ENCODE measurements at places on chromosomes 13 and 19.
A peak's percentile ranks its signal among the peaks of the same experiment; 100 is the strongest.

DNA sequence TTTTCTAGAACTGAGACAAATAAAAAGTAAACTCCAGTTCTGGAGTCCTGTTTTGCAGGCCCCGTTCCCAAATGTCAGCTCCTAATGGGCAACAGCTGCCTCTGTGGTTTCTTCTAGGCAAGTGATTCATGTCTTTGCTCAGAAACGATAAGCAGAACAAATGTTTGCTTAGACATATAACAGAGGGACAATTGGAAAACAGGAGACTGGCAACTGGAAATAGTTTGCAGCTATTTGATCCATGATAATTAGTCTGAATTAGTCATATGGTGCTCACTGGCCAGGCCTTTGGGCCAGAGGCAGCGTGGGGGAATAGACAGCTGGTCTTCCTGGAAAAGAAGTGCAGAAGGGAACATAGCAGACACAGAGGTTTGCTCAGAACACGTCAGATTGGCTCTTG, 29.2 kb upstream of the TSHZ3 start:
- H3K27me3 ChIP-seq: peaks cover 10% of the 10 kb centered on the region
- no peak for DNase-seq
- no peak overlapping the region for H3K27ac ChIP-seq
- no peak overlapping the region for H3K4me3 ChIP-seq

DNA sequence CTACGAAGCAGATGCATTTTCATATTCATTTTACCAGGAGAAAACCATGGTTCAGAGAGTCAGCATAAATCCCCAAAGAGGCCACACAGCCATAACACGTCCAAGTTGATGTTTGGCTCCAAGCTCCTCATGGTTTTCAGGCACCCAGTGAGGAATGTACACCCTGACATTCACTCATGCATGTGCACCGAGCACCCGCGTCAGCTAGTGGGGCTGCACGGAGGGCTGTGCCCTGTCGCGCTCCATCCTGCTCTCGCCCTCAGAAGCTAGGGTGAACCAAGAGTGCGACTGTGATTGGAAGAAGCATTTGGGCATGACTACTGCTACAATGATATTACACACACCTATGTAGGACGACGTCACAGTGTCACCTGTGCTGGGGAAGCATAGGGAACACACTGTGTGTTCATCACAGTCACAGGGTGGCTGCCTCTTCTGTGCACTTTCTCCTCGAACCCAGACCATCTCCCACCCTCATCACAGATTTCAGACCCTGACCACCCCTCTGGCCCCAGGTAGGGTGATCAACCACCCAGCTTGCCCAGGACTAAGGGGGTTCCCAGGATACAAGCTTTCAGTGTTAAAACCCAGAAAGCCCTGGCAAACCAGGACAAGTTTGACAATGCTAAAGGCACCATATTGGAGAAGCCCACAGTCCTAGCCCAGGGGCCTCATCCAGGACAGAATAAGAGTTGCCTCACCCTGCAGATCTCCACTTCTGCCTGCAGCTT, 148.6 kb upstream of the ZNF507 start:
- no peaks in the 10 kb centered on the region for H3K36me3 ChIP-seq
- no peak overlapping the region for H3K4me3 ChIP-seq
- H3K4me1 ChIP-seq: peaks cover 7% of the 10 kb centered on the region
- no peak overlapping the region for H3K27ac ChIP-seq
- no peak for DNase-seq

DNA sequence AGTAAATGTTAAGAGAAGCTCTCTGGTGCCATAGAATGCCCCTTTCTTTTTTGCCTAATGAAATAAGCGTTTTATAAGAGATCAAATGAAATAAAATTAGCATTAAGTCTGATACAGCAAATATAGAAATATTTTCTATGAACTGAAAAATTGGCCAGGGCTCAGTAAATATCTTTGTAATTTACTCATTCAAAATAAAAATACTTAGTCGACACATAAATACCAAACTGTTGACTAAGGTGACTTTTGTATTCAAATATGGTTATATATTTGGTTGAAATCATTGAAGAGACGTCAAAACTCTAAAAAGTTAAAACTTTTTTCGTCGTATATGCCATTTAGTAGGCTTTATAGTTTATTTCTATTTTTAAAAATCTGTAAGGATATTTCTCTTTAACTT, 25.6 kb downstream of the IPO5 start:
- no peak for DNase-seq
- H3K36me3 ChIP-seq: peaks cover 16% of the 10 kb centered on the region
- no peak overlapping the region for H3K27ac ChIP-seq

GRCh38 chr13:74569251-74569650, 435.0 kb upstream of the KLF12 start:
- no peaks in the 10 kb centered on the region for H3K4me1 ChIP-seq
- H3K36me3 ChIP-seq: no peaks in the 10 kb centered on the region
- peaks cover 15% of the 10 kb centered on the region for H3K27me3 ChIP-seq
- DNase-seq: no peak
- no peak overlapping the region for H3K4me3 ChIP-seq

- no peak for DNase-seq
- H3K27ac ChIP-seq: no peak overlapping the region
- no peaks in the 10 kb centered on the region for H3K27me3 ChIP-seq
- H3K36me3 ChIP-seq: peaks cover 8% of the 10 kb centered on the region
- H3K4me3 ChIP-seq: no peak overlapping the region
Observed at GRCh38 chr13:33868343-33868994, 50.5 kb downstream of the RFC3 start.

DNA sequence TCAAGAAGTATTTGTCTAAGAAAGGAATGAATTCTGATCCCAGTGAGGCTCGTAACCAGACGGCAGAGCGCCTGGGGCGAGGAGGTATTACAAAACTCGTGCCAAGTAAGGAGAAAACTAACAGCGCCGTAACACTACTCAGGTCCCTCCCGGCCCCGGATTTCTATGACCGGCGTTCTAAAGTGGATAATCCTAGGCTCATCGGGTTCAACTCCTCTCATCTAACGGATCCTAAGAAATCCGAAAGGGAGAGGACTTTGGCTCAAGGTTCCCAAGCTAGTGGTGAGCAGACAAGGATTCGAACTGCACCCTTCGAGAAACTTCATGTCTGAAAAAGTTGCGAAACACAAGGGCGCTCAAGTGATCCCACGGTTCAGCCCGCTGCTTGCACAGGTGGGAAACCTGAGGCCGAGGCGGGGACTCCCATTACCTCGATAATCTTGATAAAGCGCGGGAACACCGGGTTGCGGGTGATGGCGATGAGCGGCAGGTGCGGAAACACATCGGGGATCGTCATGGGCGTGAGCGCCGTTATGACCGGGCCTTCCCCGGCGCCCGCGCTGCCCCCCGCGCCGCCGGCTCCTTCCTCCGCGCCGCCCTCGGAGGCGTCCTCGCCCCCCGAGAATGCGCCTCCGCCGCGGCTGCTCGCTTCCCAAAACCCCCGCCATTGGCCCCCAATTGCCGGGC, 529 bp downstream of the LONP1 start:
- no peaks in the 10 kb centered on the region for H3K27me3 ChIP-seq
- H3K4me3 ChIP-seq: peak overlapping the region; percentile 92
- peaks cover 20% of the 10 kb centered on the region for H3K36me3 ChIP-seq
- peaks cover 37% of the 10 kb centered on the region for H3K4me1 ChIP-seq

GRCh38 chr19:44822177-44822576, 13.3 kb downstream of the BCAM start:
- no peaks in the 10 kb centered on the region for H3K36me3 ChIP-seq
- no peak overlapping the region for H3K27ac ChIP-seq
- no peak for DNase-seq
- peaks cover 5% of the 10 kb centered on the region for H3K27me3 ChIP-seq
- no peaks in the 10 kb centered on the region for H3K4me1 ChIP-seq

Data from activated CD8-positive, alpha-beta memory T cell treated with anti-CD3 and anti-CD28 coated beads, Interleukin-2, amount 10 ng/mL, durations not matched to agents 7 days and 5 days (primary cell).